Activated T-cell treated with anti-CD3 and anti-CD28 coated beads, Interleukin-2, amount 50 U/mL, for 1 hour (primary cell): ENCODE measurements at places on chromosomes 11 and 22.

- no peak for DNase-seq
Observed at GRCh38 chr11:38208951-38209350, 1610.9 kb upstream of the RAG2 start.

DNA sequence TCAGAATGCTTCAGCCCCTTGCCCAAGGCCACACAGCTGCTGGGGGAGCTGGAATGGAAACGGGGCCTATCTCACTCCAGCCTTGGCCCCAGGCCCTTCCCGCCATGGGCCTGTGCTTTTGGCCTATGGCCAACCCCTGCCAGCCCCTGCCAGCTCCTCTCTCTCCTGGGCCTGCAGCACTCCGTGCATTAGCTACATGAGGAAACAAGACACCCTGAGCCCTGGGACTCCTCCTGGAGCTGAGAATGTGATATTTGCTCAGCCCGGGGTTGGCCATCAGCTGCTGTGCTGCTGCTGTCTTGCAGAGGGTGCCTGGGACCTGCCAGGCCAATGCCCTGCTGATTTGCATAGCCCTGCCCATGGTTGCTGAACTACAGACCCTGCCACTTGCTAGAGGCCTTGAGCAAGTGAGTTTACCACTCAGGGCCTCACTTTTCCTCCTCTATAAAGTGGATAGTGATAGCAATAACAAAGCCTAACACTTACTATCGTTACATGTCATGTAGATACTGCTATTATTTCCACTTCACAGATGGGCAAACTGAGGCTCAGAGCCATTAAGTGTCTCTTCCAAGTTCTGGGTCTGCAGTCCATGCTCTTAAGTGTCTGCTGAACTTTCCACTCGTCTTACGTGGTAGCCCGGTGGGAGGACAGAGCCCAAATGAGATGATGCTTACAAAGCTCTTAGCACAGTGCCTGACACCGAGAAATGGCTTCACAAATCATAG is 99.6 kb downstream of the KIAA1671 start:
- no peak for DNase-seq

DNA sequence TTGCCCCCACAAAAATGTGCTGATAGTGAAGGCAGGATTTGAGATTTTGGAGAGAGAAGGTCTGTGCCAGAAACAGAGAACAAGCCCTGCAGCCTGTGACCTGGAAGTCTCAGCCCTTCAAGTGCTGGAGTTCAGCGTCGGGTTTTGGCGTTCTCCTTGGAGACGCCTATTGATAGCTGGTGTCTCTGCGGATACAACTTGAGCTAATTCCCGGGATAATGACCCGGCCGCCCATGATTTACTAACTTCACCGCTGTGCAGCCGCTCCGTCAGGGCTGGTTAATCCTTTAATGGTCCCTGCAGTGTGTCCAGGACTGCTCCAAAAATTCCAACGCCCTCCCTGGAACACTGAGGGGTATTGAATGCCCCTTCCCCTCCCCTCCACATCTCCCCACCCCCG is 76.6 kb downstream of the WT1 start:
- DNase-seq, result no peak

GRCh38 chr11:34427186-34427805 is 11.4 kb upstream of the CAT start:
- no peak for DNase-seq

DNA sequence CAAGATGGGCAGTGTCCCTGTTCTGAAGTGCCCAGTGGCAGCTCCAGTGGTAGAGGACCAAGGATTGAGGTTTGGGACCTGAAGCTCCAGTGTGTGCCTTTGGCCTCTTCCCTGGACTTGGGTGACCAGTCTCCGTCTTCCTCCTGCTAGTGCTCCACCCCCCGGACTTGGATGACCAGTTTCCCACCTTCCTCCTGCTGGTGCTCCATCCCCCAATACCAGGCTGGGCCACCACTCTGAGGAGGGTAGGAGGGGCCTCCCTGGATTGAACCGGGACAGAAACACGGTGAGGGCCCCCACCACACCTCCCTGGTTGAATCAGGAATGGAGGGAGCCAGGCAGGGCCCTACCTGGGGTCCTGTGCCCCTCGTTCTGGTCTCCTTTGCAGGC is 10.9 kb upstream of the NEAT1 start:
- DNase-seq, result no peak

GRCh38 chr11:120511820-120512738 is 531 bp downstream of the GRIK4 start:
- no peak for DNase-seq

GRCh38 chr11:33897761-33898375 is 6.0 kb upstream of the LMO2 start:
- no peak for DNase-seq

DNA sequence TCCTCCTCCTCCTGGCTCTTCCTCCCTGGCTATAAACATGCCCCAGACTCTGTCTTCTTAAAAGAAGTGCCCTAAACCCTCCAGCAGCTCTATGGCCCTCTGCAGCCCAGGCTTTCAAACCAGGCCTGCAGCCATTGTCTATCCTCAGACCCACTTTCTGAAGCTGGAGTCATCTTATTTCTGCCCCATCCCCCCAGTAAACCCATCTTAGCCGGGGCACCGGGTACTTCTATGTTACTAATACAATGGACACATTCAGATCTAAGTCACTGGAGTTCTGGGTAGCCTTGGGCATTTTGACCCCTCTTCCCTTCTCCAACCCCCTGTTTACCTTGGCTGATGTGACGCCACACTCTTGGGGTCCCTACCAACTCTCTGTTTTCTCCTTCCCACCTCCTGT is 29.7 kb upstream of the CACNG2 start:
- no peak for DNase-seq

- no peak for DNase-seq
Observed at GRCh38 chr22:44020981-44021380, 3.1 kb upstream of the PARVB start.

- no peak for DNase-seq
Observed at GRCh38 chr11:129999407-129999806, 3.2 kb downstream of the PRDM10 start.

- DNase-seq, result no peak
Observed at GRCh38 chr22:43241138-43241597, 54.2 kb upstream of the TTLL12 start.

DNA sequence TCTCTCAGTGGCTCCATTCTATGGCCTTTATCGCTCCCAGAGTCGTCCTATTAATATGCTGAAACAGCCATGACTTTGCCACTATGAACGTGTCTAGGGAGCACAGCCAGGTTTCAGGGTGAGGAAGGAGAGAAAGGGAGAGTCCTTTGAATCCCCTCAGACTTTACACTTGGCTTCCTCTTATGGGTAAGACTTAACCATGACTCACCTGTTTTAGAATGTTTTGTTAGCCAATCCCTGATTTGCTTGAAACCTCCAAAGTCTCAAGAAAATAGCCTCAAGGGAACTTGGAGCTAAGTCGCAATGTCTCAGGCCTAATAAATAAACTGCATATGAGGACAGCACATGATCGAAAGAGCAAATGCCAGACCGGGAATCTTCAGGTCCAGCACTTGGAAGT is 131.2 kb upstream of the RCN1 start:
- no peak for DNase-seq

DNA sequence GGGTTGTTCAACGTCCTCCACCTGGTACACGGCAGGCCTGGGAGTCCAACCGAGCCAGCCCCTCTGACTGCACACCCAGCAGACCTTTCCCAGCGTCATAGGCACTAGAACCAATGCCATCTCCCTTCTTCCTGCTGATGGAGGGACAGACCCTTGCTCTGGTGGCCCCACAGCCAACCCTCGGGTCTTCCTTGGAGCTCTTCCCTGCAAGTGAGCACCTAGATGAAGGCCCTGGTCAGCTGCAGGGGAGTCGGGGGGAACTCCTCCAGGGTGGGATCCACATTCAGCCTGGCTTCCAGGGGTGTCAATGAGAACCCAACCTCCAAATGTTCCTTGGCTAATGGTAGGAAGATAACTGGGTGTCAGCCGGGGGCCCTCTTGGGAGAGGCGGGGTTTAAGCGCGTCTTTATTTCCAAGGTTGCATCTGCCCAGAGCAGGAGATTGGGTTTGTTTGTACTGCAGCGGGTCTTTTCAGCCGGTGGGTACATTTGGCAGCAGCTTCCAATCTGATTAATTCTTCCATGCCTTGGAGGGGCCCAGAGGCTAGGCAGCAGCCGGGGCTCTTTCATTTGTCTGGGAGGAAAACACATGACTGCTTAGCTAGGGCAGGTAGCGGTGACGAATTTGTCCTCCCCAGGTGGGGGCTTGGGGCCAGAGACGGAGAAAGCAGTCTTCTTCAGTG is 56.0 kb upstream of the SHISAL1 start:
- no peak for DNase-seq

- no peak for DNase-seq
Observed at GRCh38 chr11:85718126-85718943, 32.3 kb upstream of the CCDC89 start.

DNA sequence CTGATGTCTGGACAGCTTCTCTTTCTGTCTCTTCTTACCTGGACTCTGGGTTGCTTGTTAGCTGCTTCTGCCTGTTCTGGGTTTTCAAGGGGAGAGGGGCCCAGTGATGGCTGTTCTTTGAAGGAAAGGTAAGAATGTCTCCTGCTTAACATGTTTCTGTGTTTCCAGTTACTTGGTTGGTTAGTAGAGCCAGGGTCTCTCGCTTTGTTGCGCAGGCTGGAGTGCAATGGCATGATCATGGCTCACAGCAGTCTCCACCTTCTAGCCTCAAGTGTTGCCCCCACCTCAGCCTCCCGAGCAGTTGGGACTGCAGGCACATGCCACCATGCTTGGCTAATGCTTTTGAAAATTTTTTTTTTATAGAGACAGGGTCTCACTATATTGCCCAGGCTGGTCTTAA is 126.6 kb downstream of the BCR start:
- no peak for DNase-seq

GRCh38 chr11:8775332-8775731 is 92.7 kb downstream of the RPL27A start:
- no peak for DNase-seq
